ENCODE measurements at places on chromosomes 11 and 22.
A peak's percentile ranks its signal among the peaks of the same experiment; 100 is the strongest.

DNA sequence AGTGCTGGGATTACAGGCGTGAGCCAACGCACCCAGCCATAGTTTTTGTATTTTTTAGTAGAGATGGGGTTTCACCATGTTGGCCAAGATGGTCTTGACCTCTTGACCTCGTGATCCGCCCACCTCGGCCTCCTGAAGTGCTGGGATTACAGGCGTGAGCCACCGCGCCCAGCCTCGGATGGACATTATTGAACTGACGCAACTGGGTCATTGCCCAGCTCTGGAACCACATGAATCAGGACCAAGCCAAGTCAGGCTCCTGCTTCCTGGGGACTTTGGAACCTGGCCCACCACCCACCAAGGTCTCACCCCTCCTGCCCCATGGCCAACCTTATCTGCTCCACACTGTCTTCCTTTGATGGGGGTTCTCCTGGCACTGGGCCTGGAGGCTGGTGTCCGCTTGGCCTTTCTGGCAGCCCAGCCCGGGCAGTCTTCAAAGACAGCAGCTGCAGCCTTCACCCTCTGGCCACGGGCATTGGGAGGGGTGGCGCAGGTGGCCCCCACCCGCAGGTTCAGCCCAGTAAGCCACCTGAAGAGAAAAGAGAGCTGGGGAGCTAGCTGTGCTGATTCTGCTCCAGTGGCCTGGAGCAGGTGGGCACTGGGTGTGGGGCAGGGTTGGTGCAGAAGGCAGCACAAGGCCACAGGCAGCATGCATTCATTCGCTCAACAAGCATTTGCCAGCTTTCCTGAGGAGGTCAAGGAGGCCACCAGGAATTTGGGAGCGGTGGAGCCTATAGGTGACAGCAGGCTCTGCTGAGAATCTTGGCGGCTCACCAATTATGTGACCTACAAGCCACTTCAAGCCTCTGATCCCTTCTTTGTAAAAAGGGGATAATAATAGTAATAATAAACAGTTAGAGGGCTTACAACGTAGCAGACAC is 5.7 kb downstream of the CHADL start:
- H3K4me3 ChIP-seq, result no peak overlapping the region
- H3K27me3 ChIP-seq, result no peaks in the 10 kb centered on the region
- no peak for DNase-seq
- H3K36me3 ChIP-seq, result no peaks in the 10 kb centered on the region
- H3K4me1 ChIP-seq, result no peaks in the 10 kb centered on the region

- no peaks in the 10 kb centered on the region for H3K36me3 ChIP-seq
- no peaks in the 10 kb centered on the region for H3K4me1 ChIP-seq
- H3K27ac ChIP-seq, result no peak overlapping the region
- DNase-seq, result no peak
- H3K4me3 ChIP-seq, result no peak overlapping the region
These were observed 55.1 kb upstream of the PDGFD start for GRCh38 chr11:104219096-104219495.

GRCh38 chr11:65426839-65427690 is 4.5 kb downstream of the NEAT1 start:
- H3K4me3 ChIP-seq, result peak overlapping the region; percentile 76
- DNase-seq, result no peak
- H3K4me1 ChIP-seq, result no peaks in the 10 kb centered on the region
- no peaks in the 10 kb centered on the region for H3K36me3 ChIP-seq
- no peaks in the 10 kb centered on the region for H3K27me3 ChIP-seq
- peak overlapping the region; percentile 99 for H3K27ac ChIP-seq

GRCh38 chr22:29260601-29261315 is 7.0 kb downstream of the RHBDD3 start:
- H3K27me3 ChIP-seq, result no peaks in the 10 kb centered on the region
- no peaks in the 10 kb centered on the region for H3K36me3 ChIP-seq
- no peak for DNase-seq
- H3K4me1 ChIP-seq, result no peaks in the 10 kb centered on the region
- no peak overlapping the region for H3K27ac ChIP-seq

GRCh38 chr11:126112547-126112946 is 49.9 kb upstream of the CDON start:
- H3K4me1 ChIP-seq, result peaks cover 8% of the 10 kb centered on the region
- no peak overlapping the region for H3K4me3 ChIP-seq
- peak overlapping the region; percentile 71 for H3K27ac ChIP-seq
- no peaks in the 10 kb centered on the region for H3K36me3 ChIP-seq
- DNase-seq, result no peak
- H3K27me3 ChIP-seq, result no peaks in the 10 kb centered on the region

GRCh38 chr11:67451658-67451976 is 912 bp downstream of the GPR152 start:
- H3K4me3 ChIP-seq, result no peak overlapping the region
- no peaks in the 10 kb centered on the region for H3K36me3 ChIP-seq
- DNase-seq, result no peak
- H3K4me1 ChIP-seq, result no peaks in the 10 kb centered on the region
- H3K27me3 ChIP-seq, result no peaks in the 10 kb centered on the region
- no peak overlapping the region for H3K27ac ChIP-seq

DNA sequence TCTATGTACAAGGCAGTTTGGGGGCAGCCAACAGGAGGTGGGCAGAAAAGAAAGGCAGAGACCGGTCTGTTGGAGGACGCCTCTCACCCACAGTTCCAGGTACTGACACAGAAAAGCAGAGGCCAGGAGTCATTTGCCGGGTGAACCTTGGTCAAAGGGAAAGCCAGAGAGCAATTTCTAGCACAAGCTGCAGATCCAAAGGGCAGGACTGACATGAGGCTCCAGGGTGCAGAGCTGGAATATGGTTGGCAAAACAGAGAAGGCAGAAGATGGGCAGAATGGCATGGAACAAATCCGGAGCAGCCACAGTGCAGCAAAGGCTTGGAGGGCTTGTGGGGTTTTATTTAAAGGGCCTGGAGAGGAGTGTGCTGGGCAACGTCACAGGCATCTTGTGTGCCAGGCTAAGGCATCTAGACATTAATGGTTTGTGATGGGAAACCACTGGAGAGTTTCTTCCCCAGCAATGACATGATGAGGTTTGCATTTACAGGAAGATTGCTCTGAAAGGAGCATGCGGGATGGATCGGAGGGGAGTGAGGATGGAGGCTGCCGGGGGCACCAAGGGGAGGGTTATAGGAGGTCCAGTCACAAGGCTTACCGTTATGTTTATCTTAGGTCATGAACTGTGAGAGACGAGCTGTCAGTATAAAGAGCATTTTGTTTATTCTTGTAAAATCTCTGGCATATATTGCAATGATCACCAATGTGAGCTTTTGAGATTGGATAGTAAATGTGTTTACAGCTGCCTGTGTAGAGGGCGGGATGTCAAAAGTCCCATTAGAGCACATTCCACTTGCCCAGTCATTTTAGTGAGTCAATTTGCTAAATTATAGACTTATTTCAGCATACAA is 5.7 kb upstream of the MMP20 start:
- no peaks in the 10 kb centered on the region for H3K27me3 ChIP-seq
- no peak for DNase-seq

DNA sequence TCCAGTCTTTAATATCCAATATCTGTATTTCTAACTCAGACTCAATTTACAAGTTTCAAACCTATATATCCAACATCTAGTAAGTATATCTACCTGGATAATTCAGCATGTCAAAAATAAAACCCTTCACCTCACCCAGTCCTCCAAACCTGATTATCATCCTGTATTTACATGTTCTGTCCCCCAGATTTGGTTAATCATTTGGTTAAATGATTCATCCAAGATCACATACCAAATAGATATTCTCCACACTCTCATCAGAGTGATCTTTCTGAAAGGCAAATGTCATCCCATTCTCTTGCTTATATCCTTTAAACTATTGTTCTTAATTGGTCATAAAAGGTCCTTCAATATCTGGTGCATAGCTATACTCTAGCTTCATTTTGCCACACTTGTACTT is 199.0 kb downstream of the SOX6 start:
- no peaks in the 10 kb centered on the region for H3K27me3 ChIP-seq
- no peaks in the 10 kb centered on the region for H3K36me3 ChIP-seq
- H3K4me1 ChIP-seq, result no peaks in the 10 kb centered on the region
- no peak for DNase-seq
- H3K4me3 ChIP-seq, result no peak overlapping the region

GRCh38 chr11:133895551-133895950 is 50.2 kb upstream of the SPATA19 start:
- no peak for DNase-seq
- no peaks in the 10 kb centered on the region for H3K36me3 ChIP-seq
- no peaks in the 10 kb centered on the region for H3K27me3 ChIP-seq
- H3K27ac ChIP-seq, result no peak overlapping the region
- no peak overlapping the region for H3K4me3 ChIP-seq

GRCh38 chr11:15471895-15472799 is 357.4 kb downstream of the INSC start:
- H3K4me1 ChIP-seq, result no peaks in the 10 kb centered on the region
- DNase-seq, result no peak
- H3K36me3 ChIP-seq, result no peaks in the 10 kb centered on the region
- no peaks in the 10 kb centered on the region for H3K27me3 ChIP-seq
- H3K4me3 ChIP-seq, result no peak overlapping the region
- no peak overlapping the region for H3K27ac ChIP-seq

- H3K27me3 ChIP-seq, result no peaks in the 10 kb centered on the region
- DNase-seq, result no peak
- no peaks in the 10 kb centered on the region for H3K36me3 ChIP-seq
- no peaks in the 10 kb centered on the region for H3K4me1 ChIP-seq
- no peak overlapping the region for H3K27ac ChIP-seq
- no peak overlapping the region for H3K4me3 ChIP-seq
These were observed 12.8 kb upstream of the ST14 start for GRCh38 chr11:130146796-130147195.

- H3K27ac ChIP-seq, result peak overlapping the region; percentile 58
- H3K4me1 ChIP-seq, result no peaks in the 10 kb centered on the region
- H3K4me3 ChIP-seq, result peak overlapping the region; percentile 49
- no peak for DNase-seq
These were observed 898 bp downstream of the ZNF215 start for GRCh38 chr11:6927030-6927617.

DNA sequence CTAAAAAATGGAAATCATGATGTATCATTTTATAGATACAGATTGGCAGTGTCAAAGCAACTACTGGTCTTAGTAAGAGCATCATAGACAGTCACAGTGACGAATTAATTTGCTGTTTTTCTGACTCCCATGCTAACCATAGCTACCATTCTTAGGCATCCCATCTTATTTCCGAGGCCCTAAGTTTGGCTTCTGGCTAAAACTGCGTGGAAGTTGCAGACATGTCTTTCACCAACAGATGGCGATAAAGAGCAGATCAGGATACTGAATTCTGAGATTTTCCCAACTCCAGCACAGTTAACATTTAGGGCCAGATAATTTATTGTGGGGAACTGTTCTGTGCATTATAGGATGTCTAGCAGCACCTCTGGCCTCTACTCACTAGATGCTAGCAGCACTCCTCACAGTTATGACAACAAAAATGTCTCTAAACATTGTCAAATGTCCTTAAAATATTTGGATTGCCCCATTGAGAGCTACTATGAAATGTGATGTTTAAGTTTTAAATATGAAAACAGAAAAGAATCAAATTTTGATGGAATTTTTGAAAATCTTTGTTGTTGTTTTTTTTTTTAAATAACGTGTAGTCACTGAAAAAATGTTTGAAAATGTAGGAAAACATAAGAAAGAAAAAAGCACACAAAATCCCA is 16.3 kb downstream of the OR2AG2 start:
- H3K27ac ChIP-seq, result no peak overlapping the region
- H3K4me3 ChIP-seq, result no peak overlapping the region
- H3K27me3 ChIP-seq, result no peaks in the 10 kb centered on the region
- no peaks in the 10 kb centered on the region for H3K4me1 ChIP-seq

DNA sequence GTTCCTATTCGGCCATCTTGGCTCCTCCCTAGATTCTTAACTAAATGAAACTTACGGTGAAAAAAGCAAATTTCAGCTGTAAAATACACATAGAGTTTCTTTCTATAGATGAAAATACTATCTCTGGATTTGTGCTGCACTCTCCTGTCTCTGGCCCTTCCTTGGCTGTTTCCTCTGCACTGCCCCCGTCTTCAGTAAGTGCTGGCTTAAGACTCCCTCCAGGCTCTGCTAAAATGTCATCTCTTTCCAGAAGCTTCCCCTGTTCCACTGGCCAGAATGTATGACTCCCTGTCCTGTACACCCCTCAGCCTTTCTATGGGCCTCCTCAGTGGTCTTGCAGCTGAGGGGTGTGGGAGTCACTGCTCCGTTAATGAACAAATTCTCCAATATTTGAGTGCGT is 109.1 kb upstream of the NARS2 start:
- H3K27ac ChIP-seq, result no peak overlapping the region
- H3K36me3 ChIP-seq, result no peaks in the 10 kb centered on the region
- no peak overlapping the region for H3K4me3 ChIP-seq

- no peak overlapping the region for H3K4me3 ChIP-seq
- H3K36me3 ChIP-seq, result no peaks in the 10 kb centered on the region
- H3K4me1 ChIP-seq, result peaks cover 33% of the 10 kb centered on the region
- H3K27me3 ChIP-seq, result no peaks in the 10 kb centered on the region
These were observed 13.0 kb upstream of the CDC42EP2 start for GRCh38 chr11:65301491-65302329.

DNA sequence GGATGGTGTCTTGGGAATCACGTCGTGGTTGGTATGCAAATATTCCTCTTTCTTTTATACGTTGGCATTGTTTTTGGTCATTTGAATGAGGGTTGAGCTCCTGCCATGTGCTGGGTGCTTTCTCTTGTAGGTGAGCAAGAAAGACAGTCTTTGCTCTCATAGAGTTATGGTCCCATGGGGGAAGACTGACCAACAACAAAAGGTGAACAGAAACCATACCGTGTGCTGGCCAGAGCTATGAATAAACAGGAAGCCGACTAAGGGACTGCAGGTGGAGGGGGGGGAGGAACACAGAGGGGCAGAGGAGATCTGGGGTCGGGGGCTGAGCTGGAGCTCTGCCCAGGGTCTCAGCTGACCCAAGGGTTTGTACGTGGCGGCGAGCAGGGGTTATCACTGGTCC is 245.3 kb downstream of the CTTN start:
- DNase-seq, result no peak
- H3K27ac ChIP-seq, result no peak overlapping the region
- no peaks in the 10 kb centered on the region for H3K27me3 ChIP-seq
- no peaks in the 10 kb centered on the region for H3K36me3 ChIP-seq
- H3K4me3 ChIP-seq, result no peak overlapping the region
- no peaks in the 10 kb centered on the region for H3K4me1 ChIP-seq

DNA sequence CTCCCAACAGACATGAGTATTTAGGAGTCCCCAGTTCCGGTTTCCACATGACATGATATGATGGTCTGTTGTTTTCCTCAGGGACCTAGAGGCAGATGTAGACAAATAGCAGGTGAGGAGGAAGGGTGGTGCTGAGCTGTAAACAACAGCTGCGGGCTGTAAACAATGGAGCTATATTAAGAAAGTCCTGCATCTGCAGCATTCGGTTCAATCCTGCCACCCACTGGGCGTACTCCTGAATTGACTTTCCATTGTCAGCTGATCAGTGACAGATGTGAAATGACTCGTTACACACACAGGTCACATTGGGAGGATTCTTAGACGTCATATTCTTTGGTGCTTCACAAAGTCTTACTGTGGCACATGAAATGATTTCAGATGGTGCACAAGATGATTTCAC is 26.8 kb upstream of the RAG1 start:
- no peaks in the 10 kb centered on the region for H3K27me3 ChIP-seq
- H3K27ac ChIP-seq, result no peak overlapping the region
- DNase-seq, result no peak
- no peaks in the 10 kb centered on the region for H3K36me3 ChIP-seq
- H3K4me3 ChIP-seq, result no peak overlapping the region
- no peaks in the 10 kb centered on the region for H3K4me1 ChIP-seq

Measured in uterus (tissue), 4 donors.